ENCODE measurements at places on chromosomes 11 and 22.
A peak's percentile ranks its signal among the peaks of the same experiment; 100 is the strongest.

GRCh38 chr11:46947399-46948077 lies 11.0 kb downstream of the CSTPP1 start:
- H3K27ac ChIP-seq: peak overlapping the region; percentile 19
- peaks cover 3% of the 10 kb centered on the region for H3K36me3 ChIP-seq
- H3K27me3 ChIP-seq: no peaks in the 10 kb centered on the region

DNA sequence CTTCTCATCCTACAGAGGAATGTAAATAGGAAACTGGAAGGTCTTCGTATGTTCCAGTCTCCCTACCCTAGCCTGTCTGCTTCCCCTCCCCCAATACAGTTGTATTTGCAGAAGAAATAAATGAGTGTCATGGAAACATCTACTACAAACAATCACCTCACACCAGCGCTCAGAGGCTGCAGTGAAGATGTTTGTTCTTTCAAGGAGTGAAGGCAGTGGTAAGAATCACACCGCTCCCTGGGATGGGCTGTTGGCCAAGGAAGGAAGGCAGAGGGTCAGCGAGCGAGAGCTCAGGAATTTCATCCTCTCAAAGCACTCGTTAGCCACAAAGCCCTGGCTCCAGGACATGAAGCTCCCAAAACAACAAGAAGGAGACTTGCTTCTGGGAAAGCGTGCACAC lies 1.1 kb upstream of the IGSF9B start:
- peak overlapping the region; percentile 80 for H3K27ac ChIP-seq
- H3K4me1 ChIP-seq: peaks cover 34% of the 10 kb centered on the region
- peak overlapping the region; percentile 77 for H3K4me3 ChIP-seq
- no peak for DNase-seq
- H3K27me3 ChIP-seq: peaks cover 13% of the 10 kb centered on the region
- no peaks in the 10 kb centered on the region for H3K36me3 ChIP-seq

GRCh38 chr11:120344302-120345004 lies 8.2 kb downstream of the ARHGEF12 start:
- no peak overlapping the region for H3K4me3 ChIP-seq
- no peaks in the 10 kb centered on the region for H3K27me3 ChIP-seq
- H3K4me1 ChIP-seq: no peaks in the 10 kb centered on the region

DNA sequence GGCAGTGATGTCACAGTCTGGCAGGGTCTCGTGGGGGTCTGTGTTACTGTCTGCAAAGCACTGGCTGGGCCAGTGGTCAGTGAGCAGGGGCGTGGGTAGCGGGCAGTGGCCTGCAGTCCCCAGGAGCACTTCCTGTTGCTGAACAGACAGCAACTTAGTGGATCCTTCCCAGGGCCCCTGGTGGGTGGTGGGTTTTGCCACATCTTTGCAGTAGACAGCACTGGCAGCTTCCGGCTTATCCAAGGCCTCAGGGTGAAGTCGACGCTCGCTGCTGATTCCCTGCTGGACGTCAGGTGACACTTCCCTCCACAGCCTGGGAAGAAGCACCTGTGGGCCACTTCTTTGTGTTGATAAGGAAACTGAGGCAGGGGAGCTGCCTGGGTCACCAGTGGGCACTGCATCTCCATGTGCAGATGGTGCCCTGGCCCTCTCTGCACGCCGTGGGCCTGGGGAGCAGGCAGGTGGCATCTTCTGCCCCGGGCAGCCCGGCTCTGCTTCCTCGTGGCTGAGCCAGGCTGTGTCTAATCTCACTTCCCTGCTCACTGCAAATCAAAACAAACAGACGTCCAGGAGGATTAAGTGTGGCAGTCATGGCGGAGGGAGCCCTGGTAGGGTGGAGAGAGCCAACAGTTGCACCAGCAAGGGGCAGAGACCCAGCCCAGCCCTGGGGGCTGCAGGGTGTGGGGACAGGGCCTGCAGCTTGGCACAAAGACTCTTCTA lies 79.8 kb downstream of the KCNQ1 start:
- no peaks in the 10 kb centered on the region for H3K36me3 ChIP-seq
- no peaks in the 10 kb centered on the region for H3K27me3 ChIP-seq
- H3K4me1 ChIP-seq: peaks cover 15% of the 10 kb centered on the region
- no peak for DNase-seq

DNA sequence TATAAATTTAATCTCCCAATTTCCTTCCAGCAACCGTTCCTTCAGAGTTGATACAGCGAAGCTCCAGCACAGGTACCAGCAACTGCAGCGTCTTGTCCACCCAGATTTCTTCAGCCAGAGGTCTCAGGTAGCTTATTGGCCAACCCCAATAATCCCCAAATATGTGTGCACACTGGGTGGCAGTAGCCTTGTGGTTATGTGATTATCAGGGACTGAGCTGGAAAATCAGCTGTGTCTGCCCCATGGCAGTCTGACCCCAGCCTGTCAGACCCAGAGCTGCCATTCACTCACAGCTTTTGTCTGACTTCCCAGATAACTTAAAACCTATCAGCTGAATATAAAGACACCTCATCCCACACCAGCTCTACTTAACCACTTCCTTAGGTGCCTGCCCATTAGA lies 2.0 kb downstream of the HSCB start:
- H3K4me1 ChIP-seq: no peaks in the 10 kb centered on the region
- no peaks in the 10 kb centered on the region for H3K27me3 ChIP-seq
- no peak overlapping the region for H3K27ac ChIP-seq

- no peaks in the 10 kb centered on the region for H3K27me3 ChIP-seq
- no peaks in the 10 kb centered on the region for H3K36me3 ChIP-seq
- no peak overlapping the region for H3K4me3 ChIP-seq
- no peak overlapping the region for H3K27ac ChIP-seq
Measured at GRCh38 chr11:130370845-130371590, 56.3 kb upstream of the ZBTB44 start.

- no peak for DNase-seq
- H3K36me3 ChIP-seq: peaks cover 3% of the 10 kb centered on the region
- H3K4me1 ChIP-seq: peaks cover 14% of the 10 kb centered on the region
- H3K27me3 ChIP-seq: no peaks in the 10 kb centered on the region
- no peak overlapping the region for H3K4me3 ChIP-seq
Measured at GRCh38 chr11:2256951-2257700, 13.3 kb downstream of the ASCL2 start.

GRCh38 chr11:16326679-16327297 lies 29.6 kb downstream of the SOX6 start:
- H3K4me1 ChIP-seq: no peaks in the 10 kb centered on the region
- H3K27ac ChIP-seq: no peak overlapping the region
- H3K27me3 ChIP-seq: no peaks in the 10 kb centered on the region
- no peak overlapping the region for H3K4me3 ChIP-seq

- no peak overlapping the region for H3K4me3 ChIP-seq
- H3K27me3 ChIP-seq: no peaks in the 10 kb centered on the region
- no peak overlapping the region for H3K27ac ChIP-seq
Measured at GRCh38 chr11:26539517-26539916, 32.5 kb downstream of the MUC15 start.

DNA sequence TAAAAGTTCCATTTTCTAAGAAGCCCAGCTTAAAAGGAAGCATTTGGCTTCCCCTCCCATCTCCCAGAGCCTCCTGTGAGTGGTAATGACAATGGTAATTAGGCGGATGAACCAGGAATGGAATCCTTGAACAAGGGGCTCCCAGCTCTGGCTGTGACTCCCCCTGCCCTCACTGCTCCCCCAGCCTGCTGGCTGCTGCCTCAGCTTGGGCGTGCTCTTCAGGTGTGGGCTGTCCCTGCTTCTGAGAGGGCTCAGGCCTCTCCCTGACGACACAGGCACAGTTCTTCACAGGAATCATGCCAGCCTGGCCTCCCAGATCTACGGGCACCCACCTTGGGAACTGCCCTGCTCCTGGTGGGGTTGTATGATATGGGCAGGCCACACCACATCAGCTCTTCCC lies 81.7 kb upstream of the NARS2 start:
- no peak overlapping the region for H3K4me3 ChIP-seq
- peaks cover 18% of the 10 kb centered on the region for H3K4me1 ChIP-seq
- peaks cover 40% of the 10 kb centered on the region for H3K36me3 ChIP-seq
- H3K27me3 ChIP-seq: no peaks in the 10 kb centered on the region

GRCh38 chr11:17164361-17165246 lies 43.2 kb downstream of the PIK3C2A start:
- no peak for DNase-seq
- no peaks in the 10 kb centered on the region for H3K4me1 ChIP-seq

DNA sequence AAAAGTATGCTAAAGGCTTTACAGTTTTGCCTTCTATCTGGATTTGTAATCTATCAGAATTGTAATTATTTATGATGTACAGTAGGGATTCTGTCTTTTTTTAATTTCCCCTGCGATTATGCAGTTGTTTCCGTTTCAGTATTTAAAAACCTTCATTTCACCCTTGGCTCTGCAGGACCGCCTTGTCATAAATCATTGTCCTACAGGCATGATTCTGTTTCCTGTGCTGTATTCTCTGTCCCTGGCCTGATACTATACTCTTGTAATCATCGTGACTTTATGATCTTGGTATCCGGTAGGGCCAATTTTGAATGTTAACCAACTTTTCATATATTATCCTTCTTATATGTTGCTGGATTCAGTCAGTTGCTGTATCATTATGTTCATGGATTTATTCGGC lies 151.7 kb downstream of the ATXN10 start:
- no peaks in the 10 kb centered on the region for H3K36me3 ChIP-seq
- no peaks in the 10 kb centered on the region for H3K27me3 ChIP-seq
- DNase-seq: no peak
- H3K27ac ChIP-seq: no peak overlapping the region
- no peak overlapping the region for H3K4me3 ChIP-seq
- H3K4me1 ChIP-seq: peaks cover 9% of the 10 kb centered on the region

GRCh38 chr11:118111744-118112035 lies 24.9 kb upstream of the SMIM35 start:
- H3K4me1 ChIP-seq: no peaks in the 10 kb centered on the region
- no peak overlapping the region for H3K27ac ChIP-seq
- H3K36me3 ChIP-seq: no peaks in the 10 kb centered on the region
- no peak overlapping the region for H3K4me3 ChIP-seq
- DNase-seq: no peak
- peaks cover 2% of the 10 kb centered on the region for H3K27me3 ChIP-seq

DNA sequence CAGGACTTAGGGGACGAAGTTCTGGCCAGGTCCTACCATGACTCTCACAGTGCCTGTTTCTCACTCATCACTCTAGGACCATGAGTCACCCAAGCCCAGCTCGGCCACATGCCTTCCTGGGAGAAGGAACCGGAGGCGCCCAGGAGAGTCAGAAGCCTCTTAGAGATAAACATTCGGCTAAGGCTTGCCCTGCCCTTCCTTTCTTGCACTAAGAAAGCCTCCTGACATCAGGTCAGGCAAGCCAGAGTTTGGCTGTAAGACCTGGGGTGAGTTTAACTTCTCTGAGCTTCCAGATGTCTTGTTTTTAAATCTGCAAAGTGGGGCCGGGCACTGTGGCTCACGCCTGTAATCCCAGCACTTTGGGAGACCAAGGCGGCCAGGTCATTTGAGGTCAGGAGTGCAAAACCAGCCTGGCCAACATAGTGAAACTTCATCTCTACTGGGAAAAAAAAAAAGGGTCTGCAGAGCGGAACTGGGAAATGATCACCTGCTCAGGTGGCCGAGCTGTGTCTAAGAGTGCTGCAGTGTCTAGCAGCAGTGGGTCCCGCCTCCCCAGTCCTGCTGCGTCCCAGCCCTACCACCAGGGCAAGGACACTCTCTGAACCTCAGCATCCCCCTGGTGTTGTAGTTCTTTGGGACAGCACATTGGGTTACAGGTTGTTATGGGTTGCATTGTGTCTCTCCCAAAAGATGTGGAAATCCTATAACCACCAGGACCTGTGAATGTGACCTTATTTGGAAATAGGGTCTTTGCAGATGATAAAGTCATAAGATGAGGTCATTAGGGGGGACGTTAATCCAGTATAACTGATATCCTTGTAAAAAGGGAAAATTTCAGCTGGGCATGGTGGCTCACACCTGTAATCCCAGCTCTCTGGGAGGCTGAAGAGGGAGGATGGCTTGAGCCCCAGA lies 1.8 kb upstream of the CARS1 start:
- DNase-seq: no peak
- H3K36me3 ChIP-seq: peaks cover 17% of the 10 kb centered on the region
- H3K27me3 ChIP-seq: no peaks in the 10 kb centered on the region
- H3K4me3 ChIP-seq: no peak overlapping the region
- H3K27ac ChIP-seq: no peak overlapping the region

DNA sequence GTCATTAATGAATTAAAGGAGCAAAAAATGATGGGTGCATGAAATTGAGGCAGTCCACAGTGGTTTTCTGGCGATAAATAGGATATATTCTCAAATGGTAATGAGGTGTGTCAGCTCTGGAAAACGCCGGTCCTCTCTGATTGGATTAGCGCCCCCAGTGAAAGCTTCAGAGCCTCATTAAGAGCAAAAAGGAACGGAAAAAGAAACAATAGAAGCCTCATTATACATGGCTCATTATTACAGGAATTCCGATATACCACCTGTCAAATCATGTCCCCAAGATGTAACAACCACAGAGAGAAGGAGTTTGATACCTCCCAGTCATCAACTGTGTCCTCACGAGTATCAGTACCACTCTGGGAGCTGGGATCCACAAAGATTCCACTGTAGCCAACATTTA lies 175.7 kb upstream of the PITPNB start:
- no peaks in the 10 kb centered on the region for H3K27me3 ChIP-seq
- peaks cover 3% of the 10 kb centered on the region for H3K4me1 ChIP-seq
- H3K27ac ChIP-seq: no peak overlapping the region

DNA sequence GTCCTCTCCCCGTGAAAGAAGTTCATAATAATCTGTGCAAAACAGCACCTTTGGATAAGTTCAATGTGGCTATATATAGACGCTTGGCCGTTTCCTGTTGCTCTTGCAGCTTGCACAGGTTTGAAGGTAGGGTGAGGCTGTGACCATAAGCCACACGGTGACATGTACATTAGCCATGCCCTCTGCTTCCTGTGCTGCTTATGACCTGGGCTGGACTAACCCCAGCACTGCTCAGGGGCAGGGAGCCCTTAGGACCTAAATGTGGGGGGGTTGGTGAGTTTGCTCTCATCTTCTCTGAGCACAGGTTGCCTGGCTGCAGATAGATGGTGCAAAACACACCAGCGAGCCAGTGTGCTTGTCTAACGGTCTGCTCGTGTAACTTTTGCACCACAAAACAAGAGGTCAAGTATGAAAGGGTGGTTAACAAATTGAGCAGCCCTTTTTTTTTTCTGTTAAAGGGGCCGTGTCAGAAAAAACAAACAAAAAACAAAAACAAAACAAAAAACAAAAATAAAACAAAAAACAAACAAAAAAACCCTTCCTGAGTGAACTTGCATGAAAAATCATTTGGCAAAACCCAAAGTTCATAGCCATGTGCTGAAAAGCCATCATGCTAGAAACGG lies 37.3 kb downstream of the FLI1 start:
- no peak for DNase-seq
- H3K36me3 ChIP-seq: no peaks in the 10 kb centered on the region
- no peak overlapping the region for H3K27ac ChIP-seq
- peaks cover 4% of the 10 kb centered on the region for H3K27me3 ChIP-seq
- H3K4me1 ChIP-seq: peaks cover 16% of the 10 kb centered on the region

GRCh38 chr11:100939571-100939970 lies 190.0 kb downstream of the PGR start:
- H3K4me1 ChIP-seq: peaks cover 3% of the 10 kb centered on the region
- H3K36me3 ChIP-seq: no peaks in the 10 kb centered on the region
- no peak overlapping the region for H3K4me3 ChIP-seq
- no peaks in the 10 kb centered on the region for H3K27me3 ChIP-seq
- peak; percentile 29 for DNase-seq
- no peak overlapping the region for H3K27ac ChIP-seq

GRCh38 chr11:76578654-76579055 lies 91.9 kb downstream of the LRRC32 start:
- H3K27me3 ChIP-seq: no peaks in the 10 kb centered on the region
- H3K36me3 ChIP-seq: no peaks in the 10 kb centered on the region
- DNase-seq: peak; percentile 34

- H3K4me1 ChIP-seq: peaks cover 31% of the 10 kb centered on the region
- H3K4me3 ChIP-seq: no peak overlapping the region
- no peak overlapping the region for H3K27ac ChIP-seq
- H3K27me3 ChIP-seq: no peaks in the 10 kb centered on the region
- no peaks in the 10 kb centered on the region for H3K36me3 ChIP-seq
- no peak for DNase-seq
Measured at GRCh38 chr11:48044577-48044976, 64.2 kb downstream of the PTPRJ start.

Data from spinal cord (tissue), 10 donors.